Testis (tissue), 5 donors: ENCODE measurements at places on chromosomes 12 and 14. TPM values are rescaled to one million over a fixed set of nuclear protein-coding genes. Genes with fewer than 3 reads are reported as not detected.

- H3K4me1 ChIP-seq, result peaks cover 4% of the 10 kb centered on the region
- no peak overlapping the region for H3K27ac ChIP-seq
- H3K36me3 ChIP-seq, result no peaks in the 10 kb centered on the region
- no peaks in the 10 kb centered on the region for H3K27me3 ChIP-seq
- no peak for DNase-seq
Measured at GRCh38 chr14:70890826-70891659, 16.2 kb upstream of the PCNX1 start.

DNA sequence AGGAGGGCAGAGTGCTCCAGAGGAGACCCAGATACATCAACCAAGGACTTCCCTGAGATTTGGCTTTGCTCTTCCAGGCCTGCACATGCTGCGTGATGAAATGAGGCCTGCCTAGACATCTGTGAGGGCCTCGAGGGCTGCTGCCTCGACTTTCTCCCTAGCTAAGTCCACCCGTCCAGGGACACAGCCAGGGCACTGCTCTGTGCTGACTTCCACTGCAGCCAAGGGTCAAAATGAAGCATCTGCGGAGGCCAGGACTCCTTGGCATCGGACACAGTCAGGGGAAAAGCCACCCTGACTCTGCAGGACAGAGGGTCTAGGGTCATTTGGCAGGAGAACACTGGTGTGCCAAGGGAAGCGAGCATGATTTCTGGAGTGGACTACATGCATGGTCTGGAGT, 10.7 kb downstream of the SLC25A47 start:
- no peak overlapping the region for H3K4me3 ChIP-seq
- no peak overlapping the region for H3K27ac ChIP-seq
- no peaks in the 10 kb centered on the region for H3K27me3 ChIP-seq

- H3K4me3 ChIP-seq, result no peak overlapping the region
- H3K27me3 ChIP-seq, result no peaks in the 10 kb centered on the region
- H3K4me1 ChIP-seq, result peaks cover 8% of the 10 kb centered on the region
- no peak for DNase-seq
- no peaks in the 10 kb centered on the region for H3K36me3 ChIP-seq
- H3K27ac ChIP-seq, result no peak overlapping the region
Measured at GRCh38 chr12:27610374-27610773, 85.9 kb upstream of the REP15 start.

GRCh38 chr14:104342435-104343293, 204.3 kb downstream of the KIF26A start:
- DNase-seq, result peak; percentile 32
- H3K36me3 ChIP-seq, result no peaks in the 10 kb centered on the region
- no peak overlapping the region for H3K27ac ChIP-seq
- peaks cover 4% of the 10 kb centered on the region for H3K4me1 ChIP-seq
- H3K4me3 ChIP-seq, result peak overlapping the region; percentile 4

DNA sequence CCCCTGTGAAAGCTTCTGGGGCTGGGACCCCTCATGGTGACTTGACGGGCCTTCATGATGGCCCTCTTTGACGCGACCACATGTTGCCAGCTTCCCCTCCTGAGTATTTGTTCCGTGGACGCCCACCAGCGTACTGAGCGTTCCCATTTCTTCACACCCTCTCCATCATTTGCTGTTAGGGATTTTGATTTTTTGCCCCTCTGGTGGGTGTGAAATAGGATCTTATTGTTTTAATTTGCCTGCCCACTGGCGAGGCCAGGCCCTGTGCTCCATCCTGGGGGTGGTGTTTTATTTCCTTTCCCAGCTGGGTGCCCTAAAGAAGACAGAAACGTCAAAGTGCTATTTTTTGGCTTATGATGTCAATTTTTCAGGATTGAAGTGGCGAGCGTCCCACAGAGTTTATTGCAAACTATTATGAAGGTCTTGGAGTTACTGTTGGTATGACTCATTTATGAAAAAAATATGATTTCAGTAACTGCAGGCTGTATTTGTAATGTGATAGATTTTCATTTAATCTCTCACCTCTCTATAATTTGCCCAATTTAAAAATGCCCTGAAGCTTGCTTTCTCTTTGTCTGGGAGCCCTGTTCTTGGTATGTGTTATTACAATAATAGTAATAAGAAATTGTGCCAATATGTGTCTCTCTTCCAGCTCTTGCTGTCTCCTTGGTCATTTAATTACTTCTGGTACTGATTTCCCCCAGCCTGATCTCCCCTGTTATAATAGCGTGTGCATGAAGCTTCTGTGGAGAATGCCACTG, 99.6 kb downstream of the SLC25A47 start:
- H3K27me3 ChIP-seq, result no peaks in the 10 kb centered on the region
- H3K36me3 ChIP-seq, result no peaks in the 10 kb centered on the region
- no peak for DNase-seq
- no peak overlapping the region for H3K4me3 ChIP-seq

DNA sequence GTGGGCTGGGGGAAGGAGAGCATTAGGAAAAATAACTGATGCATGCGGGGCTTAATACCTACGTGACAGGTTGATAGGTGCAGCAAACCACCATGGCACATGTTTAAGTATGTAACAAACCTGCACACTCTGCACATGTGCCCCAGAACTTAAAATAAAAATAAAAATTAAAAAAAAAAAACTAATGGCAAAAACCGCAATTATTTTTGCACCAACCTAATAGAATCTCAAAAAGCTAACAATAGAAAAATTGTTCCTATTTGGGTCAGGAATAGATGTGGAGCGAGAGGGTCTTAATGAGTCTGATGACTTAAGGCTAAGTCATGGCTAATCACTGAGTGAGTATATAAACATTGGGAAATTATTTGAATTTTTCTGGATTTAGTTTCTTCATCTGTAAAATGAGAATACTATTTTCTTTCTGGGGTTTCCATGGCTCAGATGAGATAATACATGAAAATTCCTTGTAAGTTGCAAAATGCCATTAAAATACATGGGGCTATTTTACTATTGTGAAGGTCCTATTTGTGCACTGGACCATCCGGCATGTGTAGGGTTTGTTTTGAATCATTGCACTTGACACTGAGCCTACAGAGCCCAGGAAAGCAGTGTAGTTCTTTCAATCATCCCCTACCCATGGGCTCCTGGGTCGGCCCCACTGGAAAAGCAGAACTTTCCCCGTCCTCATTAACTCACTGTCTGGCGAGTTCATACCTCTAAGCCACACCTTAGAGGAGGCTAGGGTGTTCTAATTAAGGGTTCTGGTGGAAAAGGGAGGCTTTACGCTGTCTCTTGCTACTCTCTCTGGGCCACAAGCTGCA, 164.1 kb upstream of the NTF3 start:
- H3K27ac ChIP-seq, result no peak overlapping the region
- no peaks in the 10 kb centered on the region for H3K4me1 ChIP-seq
- no peak for DNase-seq
- no peaks in the 10 kb centered on the region for H3K27me3 ChIP-seq

- no peaks in the 10 kb centered on the region for H3K27me3 ChIP-seq
- no peak overlapping the region for H3K27ac ChIP-seq
- H3K4me1 ChIP-seq, result no peaks in the 10 kb centered on the region
- no peak for DNase-seq
- no peak overlapping the region for H3K4me3 ChIP-seq
Measured at GRCh38 chr12:107328442-107329133, 235.2 kb upstream of the CRY1 start.

DNA sequence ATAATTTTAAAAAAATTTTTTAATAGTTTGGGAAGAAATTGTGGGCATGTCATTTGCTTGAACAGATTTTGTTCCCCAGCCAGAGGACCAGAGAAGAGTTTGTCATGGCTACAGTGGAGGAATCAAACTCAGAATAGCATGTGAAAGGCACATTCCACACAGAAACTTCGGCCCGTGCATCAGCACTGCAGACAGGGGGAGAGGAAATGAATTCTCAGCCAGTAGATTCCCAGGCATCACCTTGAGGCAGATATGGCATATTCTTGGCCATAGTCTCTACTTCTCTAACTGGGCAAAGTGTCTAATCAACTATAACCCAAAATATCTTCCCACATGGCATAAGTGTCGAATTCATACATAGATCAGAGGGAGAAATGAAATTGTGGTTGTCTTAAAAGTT, 153.3 kb downstream of the PRKCH start:
- H3K27me3 ChIP-seq, result no peaks in the 10 kb centered on the region
- no peak overlapping the region for H3K4me3 ChIP-seq
- no peaks in the 10 kb centered on the region for H3K36me3 ChIP-seq
- H3K4me1 ChIP-seq, result peaks cover 57% of the 10 kb centered on the region
- no peak for DNase-seq

DNA sequence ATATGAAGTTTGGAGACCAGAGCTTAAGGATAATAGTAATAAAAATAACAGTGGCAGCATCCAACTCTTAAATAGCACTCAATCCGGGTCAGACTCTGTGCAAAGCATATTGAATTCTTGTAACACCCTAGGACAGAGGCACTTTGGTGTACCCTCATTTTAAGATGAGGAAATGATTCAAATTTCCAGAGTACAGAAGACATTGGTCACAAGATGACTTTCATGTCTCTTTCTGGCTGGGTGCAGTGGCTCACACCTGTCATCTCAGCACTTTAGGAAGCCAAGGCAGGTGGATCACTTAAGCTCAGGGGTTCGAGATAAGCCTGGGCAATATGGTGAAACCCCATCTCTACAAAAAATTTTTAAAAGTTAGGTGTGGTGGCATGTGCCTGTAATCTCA, 235.8 kb downstream of the SLC15A4 start:
- H3K4me1 ChIP-seq, result no peaks in the 10 kb centered on the region
- no peak overlapping the region for H3K27ac ChIP-seq
- H3K4me3 ChIP-seq, result no peak overlapping the region
- H3K36me3 ChIP-seq, result no peaks in the 10 kb centered on the region

DNA sequence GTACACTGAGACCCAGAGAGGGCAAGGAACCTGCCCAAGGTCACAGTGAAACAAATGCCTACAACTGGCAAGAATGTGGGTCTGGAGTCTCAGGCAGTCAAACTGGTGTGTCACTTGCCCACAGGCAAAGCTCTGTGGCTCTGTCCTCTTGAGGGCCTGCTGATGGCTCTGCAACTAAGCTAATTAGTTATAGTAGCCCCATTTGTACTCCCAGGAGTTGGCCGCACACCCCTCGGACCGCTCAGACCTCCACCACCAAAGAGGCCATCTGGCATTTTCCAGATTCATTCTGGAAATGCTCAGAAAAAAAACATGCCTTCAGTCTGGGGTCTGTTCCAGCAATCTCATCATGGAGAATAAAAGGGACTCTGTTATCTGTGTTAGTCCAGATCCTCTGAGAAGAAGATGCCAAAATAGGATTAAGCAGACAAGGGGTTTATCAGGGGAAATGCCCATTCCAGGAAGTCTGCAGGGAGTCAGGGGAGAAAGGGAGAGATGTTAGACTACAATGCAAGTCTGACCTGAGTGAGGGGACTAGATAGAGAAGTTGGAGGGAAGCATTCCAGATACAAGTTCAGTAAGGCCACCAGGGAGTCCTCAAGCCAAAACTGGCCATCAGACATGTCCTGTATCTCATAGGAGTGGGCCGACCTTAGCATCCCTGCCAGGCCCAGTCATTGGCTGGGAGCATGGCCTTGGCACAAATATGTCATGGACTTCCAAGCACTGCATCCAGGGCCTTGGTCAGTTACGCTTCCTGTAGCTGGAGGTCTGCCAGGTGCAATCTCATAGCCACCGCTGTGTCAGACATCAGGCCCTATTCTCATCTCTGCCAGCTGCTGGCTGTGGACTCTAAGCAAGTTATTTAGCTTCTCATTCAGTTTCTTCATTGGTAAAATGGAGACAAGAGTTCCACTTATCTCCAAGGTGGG, 15.4 kb upstream of the OAS1 start:
- DNase-seq, result peak; percentile 35
- no peak overlapping the region for H3K27ac ChIP-seq
- H3K4me3 ChIP-seq, result no peak overlapping the region
- no peaks in the 10 kb centered on the region for H3K36me3 ChIP-seq
- H3K27me3 ChIP-seq, result no peaks in the 10 kb centered on the region

GRCh38 chr14:21868442-21869046, 194.9 kb upstream of the OR4E1 start:
- no peak overlapping the region for H3K27ac ChIP-seq
- no peaks in the 10 kb centered on the region for H3K36me3 ChIP-seq
- DNase-seq, result peak; percentile 72
- no peaks in the 10 kb centered on the region for H3K4me1 ChIP-seq
- no peaks in the 10 kb centered on the region for H3K27me3 ChIP-seq

DNA sequence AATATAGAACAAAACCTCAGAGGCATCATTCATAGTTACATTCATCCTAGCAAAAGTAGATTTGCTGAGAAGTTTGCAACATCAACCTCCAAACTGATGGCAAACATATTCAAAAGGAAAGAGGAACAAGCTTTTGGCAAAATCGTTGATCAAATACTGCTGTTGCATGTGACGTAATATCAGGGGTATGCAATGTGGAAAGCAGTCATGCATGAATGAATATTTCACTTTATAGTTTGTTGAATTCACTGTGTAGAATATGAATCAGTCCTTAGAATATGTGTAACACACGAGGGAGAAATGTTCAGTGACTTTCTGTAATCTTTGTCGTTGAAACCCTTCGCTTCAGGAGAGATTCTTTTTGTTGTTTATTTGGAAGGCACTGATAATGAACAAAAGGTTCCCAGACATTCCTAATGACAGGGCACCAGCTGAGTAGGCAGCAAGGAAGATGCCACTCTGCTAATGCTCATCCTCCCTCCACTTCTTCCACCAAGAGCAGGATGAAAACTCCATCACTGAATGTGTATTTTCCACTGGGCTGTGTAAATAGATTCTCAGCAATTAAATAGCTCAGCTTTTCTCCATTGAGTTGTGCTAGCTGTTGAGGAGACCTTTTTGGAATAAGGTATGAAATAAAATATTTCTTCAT, 126.1 kb downstream of the PELI2 start:
- no peaks in the 10 kb centered on the region for H3K36me3 ChIP-seq
- no peak for DNase-seq
- no peak overlapping the region for H3K27ac ChIP-seq
- no peak overlapping the region for H3K4me3 ChIP-seq

GRCh38 chr12:69046920-69047319, 113.9 kb upstream of the CPM start:
- H3K4me3 ChIP-seq, result no peak overlapping the region
- H3K4me1 ChIP-seq, result no peaks in the 10 kb centered on the region
- no peak for DNase-seq
- H3K27me3 ChIP-seq, result no peaks in the 10 kb centered on the region
- no peak overlapping the region for H3K27ac ChIP-seq

- H3K4me3 ChIP-seq, result no peak overlapping the region
- no peak for DNase-seq
- H3K27me3 ChIP-seq, result no peaks in the 10 kb centered on the region
- H3K27ac ChIP-seq, result no peak overlapping the region
Measured at GRCh38 chr12:132150780-132151144, 6.5 kb downstream of the NOC4L start.

DNA sequence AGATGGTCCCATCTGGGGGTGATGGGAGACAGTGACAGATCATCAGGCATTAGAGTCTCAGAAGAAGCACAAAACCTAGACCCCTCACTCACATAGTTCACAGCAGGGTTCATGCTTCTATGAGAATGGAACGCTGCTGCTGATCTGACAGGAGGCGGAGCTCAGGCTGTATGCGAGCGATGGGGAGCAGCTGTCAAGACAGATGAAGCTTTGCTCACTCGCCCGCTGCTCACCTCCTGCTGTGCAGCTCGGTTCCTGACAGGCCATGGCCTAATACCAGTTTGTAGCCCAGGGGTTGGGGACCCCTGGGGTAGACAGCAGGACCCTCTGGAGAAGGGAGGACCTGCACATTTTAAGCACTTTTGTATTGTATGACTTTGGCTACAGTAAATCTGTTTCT, 111.2 kb downstream of the LGMN start:
- H3K4me3 ChIP-seq, result no peak overlapping the region
- no peaks in the 10 kb centered on the region for H3K4me1 ChIP-seq
- H3K36me3 ChIP-seq, result no peaks in the 10 kb centered on the region

The KRT78 gene
- 0.99 TPM for polyA plus RNA-seq

The HNRNPC gene
- 443 TPM for polyA plus RNA-seq

The SLC7A8 gene
- polyA plus RNA-seq, result 73.5 TPM
